Hypothalamus (tissue), 51 donors: ENCODE measurements at places on chromosomes 11 and 22.

GRCh38 chr22:49179886-49180682 lies 647.6 kb downstream of the BRD1 start:
- DNase-seq, result no peak

- DNase-seq, result no peak
These were observed 172.8 kb downstream of the RRAS2 start for GRCh38 chr11:14186046-14186775.

DNA sequence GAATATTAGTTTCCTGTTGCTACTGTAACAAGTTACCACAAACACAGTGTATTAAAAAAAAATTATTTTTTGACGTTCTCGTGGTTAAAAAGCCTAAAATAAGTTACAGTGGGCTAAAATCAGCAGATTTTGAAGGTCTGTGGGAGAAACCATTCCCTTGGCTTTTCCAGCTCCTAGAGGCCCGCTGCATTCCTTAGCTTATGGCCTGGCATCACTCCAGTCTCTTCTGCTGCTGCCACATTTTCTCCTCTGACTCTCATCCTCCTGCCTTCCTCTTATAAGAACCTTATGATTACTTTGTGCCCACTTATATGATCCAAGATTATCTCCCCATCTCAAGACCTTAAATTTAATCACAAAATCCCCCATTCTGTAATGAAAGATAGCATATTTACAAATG lies 392.7 kb downstream of the GUCY1A2 start:
- DNase-seq, result no peak

DNA sequence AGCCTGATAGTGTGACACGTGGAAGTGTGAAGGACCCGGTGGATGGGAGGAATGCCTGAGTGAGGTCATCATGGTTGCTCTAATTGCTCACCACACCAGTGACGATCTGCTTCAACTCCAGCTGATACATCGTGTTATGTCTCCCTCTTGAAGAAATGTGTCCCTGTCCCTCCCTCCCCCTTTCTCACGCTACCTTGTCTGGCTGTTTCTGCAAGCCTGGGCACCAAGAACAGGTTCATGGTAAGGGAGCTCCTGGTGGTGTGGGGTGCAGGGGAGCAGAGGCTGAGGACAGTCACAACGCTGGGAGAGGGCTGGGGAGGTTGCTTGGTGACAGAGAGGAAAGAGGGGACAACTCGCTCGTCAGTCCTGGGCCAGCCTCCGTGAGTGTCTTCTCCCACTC lies 413.4 kb downstream of the SOX6 start:
- DNase-seq, result no peak

- DNase-seq, result no peak
These were observed 14.5 kb downstream of the SAA1 start for GRCh38 chr11:18280438-18281045.

GRCh38 chr11:14203321-14203720 lies 155.7 kb downstream of the RRAS2 start:
- no peak for DNase-seq

GRCh38 chr11:1859004-1859403 lies 6.1 kb downstream of the LSP1 start:
- DNase-seq, result no peak
